ENCODE measurements at places on chromosomes 6 and 20.
A peak's percentile ranks its signal among the peaks of the same experiment; 100 is the strongest.

GRCh38 chr6:73516514-73517489 is 4.0 kb downstream of the EEF1A1 start:
- no peak for DNase-seq

GRCh38 chr20:17427638-17428037 is 103.5 kb downstream of the BFSP1 start:
- DNase-seq: no peak

DNA sequence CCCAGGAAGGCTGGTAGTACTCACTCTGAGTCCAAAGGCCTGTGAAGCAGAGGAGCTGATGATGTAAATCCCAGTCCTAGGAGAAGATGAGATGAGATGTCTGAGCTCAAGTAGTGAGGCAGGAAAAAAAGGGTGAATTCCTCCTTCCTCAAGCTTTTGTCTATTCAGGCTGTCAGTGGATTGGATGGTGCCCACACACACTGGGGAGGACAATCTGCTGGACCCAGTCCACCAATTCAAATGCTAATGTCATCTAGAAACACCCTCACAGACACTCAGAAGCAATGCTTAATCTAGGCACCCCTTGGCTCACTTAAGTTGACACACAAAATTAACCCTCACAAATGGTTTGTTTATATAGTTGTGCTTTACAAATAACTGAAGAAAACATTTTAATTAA is 94.6 kb downstream of the CD109 start:
- no peak for DNase-seq

GRCh38 chr6:52595000-52595795 is 18.3 kb upstream of the TRAM2 start:
- peak; percentile 75 for DNase-seq

GRCh38 chr6:160581406-160581805 is 82.7 kb downstream of the LPA start:
- DNase-seq: no peak

GRCh38 chr6:53523511-53524454 is 21.1 kb downstream of the GCLC start:
- no peak for DNase-seq

- no peak for DNase-seq
Observed at GRCh38 chr20:38453941-38454340, 18.7 kb upstream of the RALGAPB start.

- DNase-seq: no peak
Observed at GRCh38 chr20:53846640-53847039, 223.8 kb downstream of the BCAS1 start.

GRCh38 chr6:116471531-116471930 is 10.4 kb downstream of the CALHM6 start:
- no peak for DNase-seq

- DNase-seq: no peak
Observed at GRCh38 chr6:114419175-114419574, 76.4 kb upstream of the HS3ST5 start.

DNA sequence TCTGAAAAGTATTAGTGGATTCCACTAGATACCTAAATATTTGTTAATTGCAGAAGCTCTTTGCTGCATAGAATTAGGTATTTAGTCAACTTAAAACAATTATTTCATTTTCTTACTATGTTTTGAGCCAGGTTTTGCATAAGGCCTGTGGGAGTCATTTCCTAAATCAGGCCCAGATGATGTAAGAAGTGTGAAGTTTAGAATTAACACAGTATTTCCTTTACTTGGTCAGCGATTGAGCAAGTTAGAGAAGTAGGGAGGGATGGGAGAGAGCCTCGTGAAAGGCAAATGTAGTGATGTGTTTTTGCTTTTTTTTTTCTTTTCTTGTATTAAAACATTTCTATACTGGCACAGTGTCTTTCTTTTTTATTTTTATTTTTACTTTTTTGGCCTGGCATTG is 711.1 kb downstream of the HDGFL1 start:
- no peak for DNase-seq

GRCh38 chr6:32179766-32180405 is 1.7 kb downstream of the RNF5 start:
- no peak for DNase-seq

GRCh38 chr6:84927551-84927950 is 163.2 kb upstream of the TBX18 start:
- DNase-seq: no peak

GRCh38 chr6:170226647-170227046 is 64.2 kb downstream of the DLL1 start:
- no peak for DNase-seq

- DNase-seq: no peak
Observed at GRCh38 chr20:39259010-39259803, 297.1 kb downstream of the DHX35 start.

DNA sequence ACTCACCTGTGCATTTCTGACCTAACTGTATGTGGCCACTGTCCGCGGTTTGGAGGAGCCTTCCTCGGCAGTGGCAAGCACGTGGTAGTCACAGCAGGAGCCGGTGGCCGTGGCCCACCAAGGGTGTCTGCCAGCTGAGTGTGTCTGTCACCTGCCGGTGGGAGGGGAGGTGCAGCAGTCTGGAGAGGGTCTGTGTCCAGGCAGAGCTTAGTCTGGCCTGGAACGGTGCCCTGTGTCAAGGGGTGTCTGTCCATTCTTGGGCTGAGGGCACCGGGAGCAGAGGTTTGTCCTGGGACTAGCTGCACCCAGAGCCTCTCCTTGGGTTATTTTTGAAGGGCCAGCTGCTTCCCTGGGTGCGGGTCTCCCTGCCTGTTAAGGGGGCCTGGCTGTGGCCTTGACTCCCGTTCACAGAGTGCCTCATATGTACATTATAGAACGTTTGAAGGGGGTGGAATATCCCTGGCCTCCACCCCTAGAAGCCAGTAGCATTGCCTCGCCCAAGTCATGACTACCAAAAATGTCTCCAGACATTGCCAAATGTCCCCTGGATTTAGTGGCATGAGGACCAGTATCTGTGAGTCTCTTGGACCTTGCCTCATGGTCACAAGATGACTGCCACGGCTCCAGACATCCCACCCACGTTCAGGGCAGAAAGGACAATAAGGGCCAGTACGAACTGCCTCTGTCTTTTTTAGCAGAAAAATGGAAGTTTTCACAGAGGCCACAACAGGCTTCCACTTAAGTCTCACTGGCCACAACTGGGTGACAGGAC is 5.2 kb downstream of the RBM38 start:
- DNase-seq: no peak

DNA sequence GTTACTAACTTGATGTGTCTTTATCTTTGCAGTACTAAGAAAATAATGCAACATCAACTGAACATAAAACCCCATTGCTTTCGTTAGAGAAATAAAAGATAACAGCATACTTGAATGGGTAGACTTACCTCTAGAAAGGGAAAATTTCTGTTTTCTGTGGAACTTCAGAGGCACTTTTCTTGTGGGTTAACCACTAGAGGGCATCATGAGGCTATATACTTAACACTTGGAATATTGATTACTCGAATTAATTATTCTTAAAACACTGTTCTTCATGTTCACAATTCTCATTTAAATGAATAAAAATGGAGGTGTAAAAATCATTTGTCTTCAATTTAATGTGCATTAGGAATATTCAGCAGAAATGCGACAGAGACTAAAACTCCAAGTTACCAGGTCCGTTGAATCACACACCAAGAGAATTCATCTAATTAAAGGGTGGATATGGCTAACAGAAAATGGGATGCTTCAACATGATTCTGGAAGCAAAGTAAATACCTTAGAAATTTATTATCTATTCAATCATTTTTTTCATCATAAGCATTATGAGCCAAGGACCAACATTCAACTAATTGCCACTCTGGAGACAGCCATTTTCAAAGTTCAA is 330.8 kb upstream of the PREP start:
- DNase-seq: no peak

All from right renal cortex interstitium (tissue), 3 donors.